ENCODE measurements at places on chromosomes 16 and 17. TPM values are rescaled to one million over a fixed set of nuclear protein-coding genes. Genes with fewer than 3 reads are reported as not detected.
A peak's percentile ranks its signal among the peaks of the same experiment; 100 is the strongest.

DNA sequence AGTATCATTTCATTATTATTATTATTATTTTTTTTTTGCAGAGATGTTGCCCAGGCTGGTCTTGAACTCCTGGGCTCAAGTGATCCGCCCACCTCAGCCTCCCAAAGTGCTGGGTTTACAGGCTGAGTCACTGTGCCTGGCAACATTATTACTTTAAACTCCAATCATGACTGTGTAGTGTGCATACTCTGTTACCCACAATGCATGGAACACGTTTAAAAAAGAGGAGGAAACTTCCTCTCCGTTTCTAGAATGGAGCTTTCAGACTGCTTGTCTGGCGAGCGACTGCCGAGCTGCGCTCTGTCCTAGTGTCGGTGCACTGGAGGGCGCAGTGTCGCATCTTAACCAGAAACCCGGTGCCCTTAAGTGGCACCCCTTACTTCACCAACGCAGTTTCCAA is 22.1 kb upstream of the FASN start:
- peak; percentile 40 for DNase-seq

DNA sequence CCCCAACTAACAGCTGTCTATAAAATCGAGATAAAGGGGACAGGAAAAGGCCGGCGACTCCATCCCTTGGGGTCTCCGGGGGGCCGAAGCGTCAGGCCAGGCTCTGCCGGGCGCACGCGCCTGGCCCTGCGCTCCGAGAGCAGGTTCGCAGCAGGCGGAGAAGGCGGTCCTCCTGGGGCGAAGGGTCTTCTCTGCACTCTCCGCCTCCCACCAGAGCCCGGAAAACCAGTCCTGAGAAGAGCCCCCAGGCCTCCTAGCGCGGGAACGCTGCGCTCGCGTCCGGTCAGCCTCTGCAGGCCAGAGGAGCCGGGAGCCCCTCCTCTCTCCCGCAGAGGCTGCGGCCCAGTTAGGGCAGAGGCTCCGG is 5.1 kb downstream of the FOXF1 start:
- peak; percentile 50 for DNase-seq

DNA sequence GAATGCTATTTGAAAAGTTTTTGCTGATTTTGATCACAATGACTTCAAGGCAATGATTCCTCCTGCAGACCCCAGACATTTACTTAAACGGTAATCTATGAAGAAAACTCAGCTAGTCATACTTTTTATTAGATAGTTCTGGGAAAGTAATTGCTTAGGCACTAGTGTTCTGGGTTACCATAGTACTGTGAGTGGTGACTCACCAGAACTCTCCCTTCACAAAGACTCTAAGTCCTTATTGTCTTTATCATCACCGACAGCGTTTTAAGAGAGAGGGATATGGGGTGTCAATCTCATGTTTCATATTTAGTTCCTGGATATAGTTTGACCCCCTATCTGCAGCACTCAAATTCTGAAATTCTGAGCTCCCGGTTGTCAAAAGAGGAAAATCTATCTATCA is 43.0 kb upstream of the CDH8 start:
- DNase-seq: no peak

DNA sequence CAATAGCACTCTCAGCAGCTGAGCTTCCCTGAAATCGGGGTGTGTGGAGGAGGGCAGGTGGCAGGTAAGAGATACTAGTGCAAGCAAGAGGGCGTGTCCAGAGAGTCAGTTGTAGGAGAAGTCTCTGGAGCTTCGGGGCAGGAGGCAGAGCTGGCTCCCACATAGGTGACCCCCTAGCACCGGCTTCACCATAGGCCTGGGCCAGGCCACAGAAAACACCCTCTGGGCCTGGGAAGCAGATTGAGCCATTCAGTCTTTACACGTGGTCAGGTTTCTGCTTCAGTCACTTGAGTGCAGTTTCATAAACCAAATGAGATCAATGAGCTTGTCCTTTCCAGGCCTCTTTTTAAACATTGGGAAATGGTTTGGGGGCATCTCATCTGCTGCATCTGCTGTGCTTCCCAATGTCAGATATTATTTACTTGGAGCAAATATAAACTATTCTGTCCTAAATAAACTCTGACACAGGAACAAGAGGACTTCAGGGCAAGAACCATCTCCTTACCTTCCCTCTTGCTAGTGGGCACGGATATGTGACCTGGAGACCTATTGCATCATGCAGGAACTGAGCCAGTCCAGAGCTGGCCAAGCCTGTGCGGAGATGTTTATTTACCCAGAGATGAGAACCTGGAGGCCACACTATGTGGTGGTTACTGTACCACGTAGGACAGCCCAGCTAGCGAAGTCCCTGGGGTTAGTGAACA is 16.1 kb downstream of the CCR7 start:
- DNase-seq: peak; percentile 97

CDC6 gene
- 19.0 TPM for total RNA-seq

Measured in fibroblast of villous mesenchyme (primary cell).